Pulmonary artery endothelial cell (primary cell): ENCODE measurements at places on chromosomes 1 and 21.

DNA sequence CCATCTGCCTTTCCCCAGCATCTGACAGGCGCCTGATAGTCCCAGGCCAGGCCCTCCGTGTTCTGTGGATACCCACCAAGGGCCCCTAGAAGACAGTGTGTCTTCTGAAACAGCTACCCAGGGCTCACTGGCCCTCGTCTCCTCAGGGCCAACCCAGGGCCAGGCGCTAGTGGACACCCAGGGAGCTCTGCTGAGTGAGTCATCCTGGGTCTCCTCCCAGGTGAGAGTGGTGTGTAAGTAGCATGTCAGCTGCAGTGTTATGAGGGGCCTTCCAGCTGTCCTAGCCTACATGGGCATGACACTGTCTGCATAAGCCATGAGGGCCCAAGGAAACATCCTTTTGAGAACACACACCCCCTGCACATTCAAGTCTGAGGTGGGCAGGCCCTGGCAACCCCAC, 36.7 kb downstream of the CHD5 start:
- no peak for DNase-seq

GRCh38 chr1:200837931-200838571, 34.7 kb upstream of the GPR25 start:
- no peak for DNase-seq

DNA sequence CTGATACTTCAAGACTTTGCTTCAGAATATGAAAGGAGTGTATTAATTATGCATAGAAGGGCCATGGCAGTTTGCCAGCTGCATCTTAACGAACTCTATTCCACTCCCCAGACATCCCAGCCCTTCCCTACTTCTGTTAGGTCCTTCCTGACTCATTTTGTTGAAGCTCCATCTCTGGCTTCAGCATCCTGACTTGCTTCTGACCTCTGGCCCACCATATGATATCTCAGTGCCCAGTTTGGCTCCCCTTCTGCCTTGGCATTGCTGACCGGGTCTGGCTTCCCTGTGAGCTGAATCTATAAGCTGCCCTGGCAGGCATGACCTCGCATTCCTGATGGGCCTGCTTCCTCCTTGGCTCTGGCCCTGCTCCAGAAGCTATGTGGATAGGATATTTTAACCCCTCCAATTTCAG, 27.6 kb upstream of the ARHGAP29 start:
- DNase-seq: peak; percentile 83

DNA sequence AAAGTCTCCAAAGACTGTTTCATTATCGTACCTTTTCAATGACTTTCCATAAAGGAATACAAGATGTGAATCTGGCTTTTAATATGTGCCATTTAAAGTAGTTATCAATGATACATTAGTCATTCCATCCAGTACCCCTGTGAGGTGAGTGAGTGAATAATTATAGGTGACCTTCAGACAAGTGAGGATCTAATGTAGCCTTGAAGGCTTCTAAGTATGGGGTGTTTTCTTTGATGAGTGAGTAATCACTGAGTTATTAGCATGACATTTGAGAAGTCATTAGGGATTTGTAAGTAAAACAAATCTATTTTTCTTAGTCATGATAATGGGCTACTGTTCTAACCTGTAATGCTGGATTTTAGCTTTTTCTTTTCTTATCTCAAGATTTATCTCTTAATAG, 831.4 kb downstream of the ADGRL2 start:
- DNase-seq: no peak

GRCh38 chr21:25560271-25560685, 47.0 kb downstream of the MRPL39 start:
- DNase-seq: no peak

DNA sequence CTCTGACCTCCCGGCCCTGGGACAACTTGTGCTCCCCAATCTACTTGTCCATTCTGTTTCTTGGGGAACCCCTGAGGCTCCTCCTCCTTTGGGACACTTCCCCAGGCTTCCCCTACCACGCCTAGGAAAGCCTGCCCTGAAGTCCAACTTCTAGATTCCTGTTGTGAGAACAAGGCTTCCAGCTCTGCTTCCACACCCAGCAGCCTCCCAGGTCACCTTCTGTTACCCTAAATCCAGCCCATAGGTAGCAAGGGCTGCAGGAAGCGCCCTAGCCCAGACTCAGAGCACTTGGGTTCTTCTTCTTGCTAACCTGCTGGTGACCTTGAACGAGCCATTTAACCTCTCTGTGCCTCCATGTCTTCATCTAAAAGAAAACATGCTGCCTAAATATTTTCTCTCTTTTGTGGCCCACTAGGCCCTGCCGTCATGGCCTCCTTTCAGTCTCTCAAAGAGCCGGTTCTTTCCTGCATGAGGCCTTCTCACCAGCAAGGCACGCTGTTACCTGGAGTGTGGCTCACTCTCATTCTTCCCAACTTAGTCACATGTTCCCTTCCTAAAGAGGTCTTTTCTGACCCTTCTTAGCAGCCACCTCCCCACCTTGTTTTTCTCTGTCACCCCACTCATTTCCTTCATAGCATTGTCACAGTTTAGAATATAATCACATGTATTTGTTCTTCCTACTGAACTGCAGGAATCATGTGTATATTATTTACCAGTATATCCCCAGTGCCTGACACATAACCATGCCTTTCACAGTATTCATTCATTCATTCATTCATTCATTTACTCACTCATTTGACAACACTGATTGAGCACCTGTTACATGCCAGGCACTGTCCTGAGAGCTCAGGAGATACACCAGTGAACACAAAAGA, 1.4 kb downstream of the CAPN2 start:
- DNase-seq: no peak

DNA sequence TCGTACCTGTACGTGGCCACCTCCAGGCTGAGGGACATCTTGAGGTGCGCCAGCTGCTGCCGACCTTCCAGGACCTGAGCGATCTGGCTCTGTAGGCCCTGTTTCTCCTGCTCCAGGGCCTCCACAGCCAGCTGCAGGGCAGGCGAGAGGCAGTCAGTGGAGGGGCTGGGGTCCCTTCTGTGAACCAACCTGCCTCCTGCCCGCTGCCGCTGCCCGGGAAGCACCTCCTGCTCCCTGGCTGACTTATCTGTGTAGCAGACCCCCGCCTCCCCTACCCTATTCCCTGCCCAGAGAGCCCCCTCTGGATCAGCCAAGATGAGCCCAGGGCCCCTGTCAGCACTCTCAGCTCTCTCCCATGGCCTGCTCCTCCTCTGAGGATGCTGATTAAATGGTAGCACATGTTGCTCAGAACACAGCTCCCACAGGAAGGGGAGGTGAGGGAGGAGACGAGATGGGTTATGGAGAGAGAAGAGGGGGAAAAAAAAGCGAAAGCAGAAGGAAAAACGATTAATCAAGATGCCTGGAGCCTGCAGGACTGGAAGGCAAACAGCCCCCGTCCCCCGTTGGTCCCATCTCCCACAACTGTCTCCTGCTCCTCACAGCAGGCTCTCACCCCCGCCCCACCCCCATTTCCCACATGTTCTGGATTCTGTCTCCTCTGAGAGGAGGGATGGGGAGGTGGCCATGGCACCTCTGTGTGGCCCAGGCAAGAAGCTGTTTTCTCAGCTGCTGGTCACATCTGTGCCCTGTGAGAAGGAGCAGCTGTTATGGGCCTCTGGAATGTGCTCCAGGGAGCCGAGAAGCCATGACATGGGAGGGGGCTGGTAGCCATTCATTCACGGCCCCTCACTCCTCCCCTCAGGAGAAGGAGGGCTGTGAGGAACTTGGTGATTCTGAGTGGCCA, 1.7 kb downstream of the NES start:
- no peak for DNase-seq

GRCh38 chr21:42039911-42040351, 29.8 kb upstream of the ZBTB21 start:
- DNase-seq: no peak

GRCh38 chr1:109502364-109502851, 7.1 kb downstream of the AMIGO1 start:
- DNase-seq: no peak

- DNase-seq: no peak
Observed at GRCh38 chr21:33974513-33975468, 59.2 kb upstream of the ATP5PO start.

DNA sequence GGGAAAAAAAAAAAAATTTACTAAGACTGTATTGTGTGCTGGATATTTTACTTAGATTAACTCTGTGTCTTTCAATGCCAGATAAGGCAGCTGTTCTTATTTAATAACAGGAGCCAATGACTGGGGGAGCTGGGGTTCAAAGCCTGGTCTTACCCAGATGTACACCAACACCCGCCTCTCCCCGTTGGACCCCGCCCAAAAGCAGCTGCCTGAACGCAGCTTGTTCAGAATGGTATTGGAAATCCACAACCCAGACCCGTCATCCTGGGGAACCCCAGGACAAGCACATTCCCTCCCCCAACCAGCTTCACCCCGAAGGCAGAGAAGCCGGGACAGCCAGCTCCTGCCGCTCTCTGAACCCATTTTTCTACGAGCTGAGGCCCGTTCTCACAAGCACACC, 113.6 kb upstream of the TMPRSS2 start:
- no peak for DNase-seq

DNA sequence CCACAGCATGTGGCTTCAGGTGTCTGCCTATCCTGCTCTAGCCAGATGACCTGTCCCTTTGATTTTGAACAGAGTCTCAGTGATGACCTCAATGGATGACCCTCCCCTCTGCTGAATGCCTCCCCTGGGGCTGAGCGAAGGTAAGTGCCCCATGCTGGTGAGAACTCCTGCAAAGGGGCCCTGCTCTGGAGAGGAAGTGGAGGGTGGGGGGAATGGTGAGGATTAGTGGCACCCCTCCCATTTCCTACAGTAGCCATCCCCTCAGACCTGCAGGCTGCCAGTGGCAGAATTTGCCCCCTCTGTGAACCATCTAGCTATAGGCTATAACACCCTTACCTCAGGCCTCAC, 3.7 kb upstream of the PMVK start:
- DNase-seq: no peak

DNA sequence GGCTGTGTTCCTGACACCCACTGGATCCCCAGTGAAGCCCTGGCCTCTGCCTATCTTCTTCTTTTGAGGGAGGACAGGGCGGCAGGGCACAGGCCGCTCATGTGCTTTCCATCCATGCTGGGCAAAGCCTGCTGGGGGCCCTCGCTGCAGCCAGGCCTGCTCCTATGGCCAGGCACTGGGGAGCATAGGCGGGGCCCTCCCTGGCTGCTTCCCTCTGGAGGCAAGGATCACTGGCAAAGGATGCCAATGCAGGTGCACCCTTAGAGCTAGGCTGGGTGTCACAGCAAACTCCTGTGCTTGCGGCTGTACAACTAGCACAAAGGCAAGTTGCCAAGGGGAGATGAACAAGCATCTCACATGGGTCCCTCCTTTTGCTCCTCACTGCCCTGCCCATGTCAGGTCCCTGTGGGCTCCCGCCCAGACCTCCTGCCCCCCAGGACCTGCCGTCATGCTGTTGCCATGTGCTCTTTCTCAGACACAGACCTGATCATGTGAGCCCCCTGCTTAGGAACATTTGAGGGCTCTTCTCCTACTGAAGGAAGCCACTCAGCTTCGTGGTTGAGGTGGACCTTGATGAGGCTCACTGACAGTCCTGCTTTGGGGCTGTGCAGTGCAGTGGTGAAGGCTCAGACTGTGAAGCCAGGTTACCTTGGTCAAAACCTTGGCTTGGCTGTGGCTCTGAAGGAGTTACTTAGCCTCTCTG, 393.6 kb downstream of the PTPRU start:
- no peak for DNase-seq
